Muscle of leg (tissue), 16 donors: ENCODE measurements at places on chromosomes 4 and X. TPM values are rescaled to one million over a fixed set of nuclear protein-coding genes. Genes with fewer than 3 reads are reported as not detected.

EGFL6 gene
- total RNA-seq = 86.4 TPM

GRCh38 chrX:69503782-69504625 is at the start of gene NALF2:
NALF2 (plus strand) TSS chrX:69504326; CDS start chrX:69505283, 957 bp downstream.
- peaks cover 5% of the 10 kb centered on the region for H3K4me1 ChIP-seq
- H3K27me3 ChIP-seq = peaks cover 44% of the 10 kb centered on the region
- peak within 1 kb of the TSS; percentile 42 for H3K27ac ChIP-seq
- no peaks in the 10 kb centered on the region for H3K36me3 ChIP-seq
- peak within 1 kb of the TSS; percentile 45 for H3K4me3 ChIP-seq

DNA sequence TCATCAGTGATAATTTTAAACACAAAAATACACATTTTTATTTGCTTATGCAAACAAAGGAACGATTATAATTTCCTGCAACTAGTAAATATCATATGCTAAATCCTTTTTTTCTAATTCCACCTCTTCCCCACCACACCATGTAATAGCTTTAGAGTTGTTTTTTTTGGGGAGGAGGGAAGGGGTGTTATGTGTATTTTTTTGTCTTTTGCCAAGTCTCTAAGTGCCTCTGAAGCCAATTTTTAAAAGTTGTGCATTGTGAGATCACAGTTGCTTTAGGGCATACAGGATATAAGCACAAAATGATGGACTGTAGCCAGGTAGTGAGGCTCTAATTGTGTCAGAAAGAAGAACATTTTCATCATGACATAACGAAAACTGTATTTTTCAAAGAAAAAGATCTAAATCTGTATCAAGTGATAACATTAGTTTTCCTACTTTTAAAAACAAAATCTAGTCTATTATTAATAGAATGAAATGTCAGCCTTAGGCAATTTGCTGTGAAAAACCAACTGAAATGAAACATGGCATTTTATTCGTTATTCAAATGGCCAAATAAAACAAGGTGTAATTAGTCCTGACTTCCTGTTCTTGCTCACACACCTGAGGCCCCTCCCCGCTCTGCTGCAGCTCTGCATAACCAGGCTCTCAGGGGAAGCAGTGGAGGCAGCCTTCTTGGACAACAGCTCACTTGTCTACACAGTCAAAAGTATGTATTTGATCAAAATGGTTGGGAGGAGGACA is 157.4 kb downstream of the PALLD start:
- no peak overlapping the region for H3K27ac ChIP-seq
- H3K27me3 ChIP-seq = no peaks in the 10 kb centered on the region
- no peaks in the 10 kb centered on the region for H3K36me3 ChIP-seq

DNA sequence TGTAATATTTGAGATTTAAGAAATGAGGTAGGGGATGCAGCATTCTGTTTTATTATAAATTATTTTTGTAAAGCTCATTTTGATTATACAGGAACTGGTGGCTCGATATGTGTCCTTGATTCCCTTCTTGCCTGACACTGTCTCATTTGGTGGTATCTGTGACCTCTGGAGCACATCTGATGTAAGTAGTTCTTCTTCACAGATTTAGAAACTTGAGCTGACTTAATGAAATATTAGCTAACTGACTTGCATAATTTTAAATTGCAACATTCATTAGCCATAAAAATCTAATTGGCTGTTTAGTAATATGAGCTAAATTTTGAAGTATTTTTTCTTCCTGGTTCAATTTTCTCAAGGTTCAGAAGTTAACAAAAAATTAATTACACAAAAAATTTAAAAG is 69.1 kb downstream of the FBXL5 start:
- H3K36me3 ChIP-seq = peaks cover 6% of the 10 kb centered on the region
- no peaks in the 10 kb centered on the region for H3K27me3 ChIP-seq
- DNase-seq = no peak
- H3K27ac ChIP-seq = no peak overlapping the region
- H3K4me3 ChIP-seq = no peak overlapping the region
